ENCODE measurements at places on chromosomes 7 and 10.

GRCh38 chr10:119006451-119007210 is 22.9 kb upstream of the NANOS1 start:
- DNase-seq = peak; percentile 91

- DNase-seq = no peak
These were observed 3.8 kb upstream of the ADAMTS14 start for GRCh38 chr10:70668454-70668970.

GRCh38 chr7:97008275-97008917 is 3.0 kb downstream of the DLX6 start:
- DNase-seq = no peak

- peak; percentile 84 for DNase-seq
These were observed 1.8 kb downstream of the HNRNPF start for GRCh38 chr10:43407148-43407575.

- DNase-seq = no peak
These were observed 263.6 kb upstream of the LRGUK start for GRCh38 chr7:133863362-133864061.

DNA sequence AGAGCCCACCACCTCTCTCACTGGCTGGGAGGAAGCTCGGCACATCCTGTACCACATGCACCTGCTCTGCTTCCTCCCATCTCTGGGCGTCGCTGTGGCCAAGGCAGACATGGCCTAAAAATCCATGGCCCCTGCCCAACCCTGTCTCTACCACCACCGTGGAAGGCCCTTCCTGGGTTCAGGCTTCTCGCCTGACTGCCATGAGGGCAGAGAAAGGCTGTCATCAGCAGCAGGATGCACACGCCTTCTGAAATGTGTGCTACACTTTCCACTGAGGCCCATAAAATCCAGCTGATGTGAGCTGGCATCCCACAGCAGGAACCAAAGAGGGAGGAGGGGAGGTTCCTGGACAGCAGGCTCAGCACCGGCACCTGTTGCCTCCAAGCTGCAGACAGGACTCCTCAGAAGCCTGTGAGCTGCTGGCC is 93.4 kb downstream of the PTPRN2 start:
- no peak for DNase-seq

- DNase-seq = no peak
These were observed 5.2 kb upstream of the POT1 start for GRCh38 chr7:124934841-124935240.

DNA sequence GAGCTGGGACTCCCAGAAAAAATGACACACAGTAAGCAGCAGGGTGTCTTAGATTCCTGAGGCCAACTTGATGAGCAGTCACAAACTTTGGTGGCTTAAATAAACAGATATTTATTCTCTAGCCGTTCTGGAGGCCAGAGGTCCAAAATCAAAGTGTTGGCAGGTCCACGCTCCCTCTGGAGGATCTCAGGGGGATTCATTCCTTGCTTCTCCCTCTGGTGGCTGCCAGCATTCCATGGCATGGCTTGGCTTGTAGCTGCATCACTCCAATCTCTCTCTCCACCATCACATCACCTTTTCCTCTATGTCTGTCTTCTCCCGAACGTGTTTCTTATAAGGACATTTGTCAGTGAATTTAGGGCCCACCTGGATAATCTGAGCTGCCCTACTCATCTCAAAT is 98.4 kb downstream of the OSBPL3 start:
- DNase-seq = no peak

DNA sequence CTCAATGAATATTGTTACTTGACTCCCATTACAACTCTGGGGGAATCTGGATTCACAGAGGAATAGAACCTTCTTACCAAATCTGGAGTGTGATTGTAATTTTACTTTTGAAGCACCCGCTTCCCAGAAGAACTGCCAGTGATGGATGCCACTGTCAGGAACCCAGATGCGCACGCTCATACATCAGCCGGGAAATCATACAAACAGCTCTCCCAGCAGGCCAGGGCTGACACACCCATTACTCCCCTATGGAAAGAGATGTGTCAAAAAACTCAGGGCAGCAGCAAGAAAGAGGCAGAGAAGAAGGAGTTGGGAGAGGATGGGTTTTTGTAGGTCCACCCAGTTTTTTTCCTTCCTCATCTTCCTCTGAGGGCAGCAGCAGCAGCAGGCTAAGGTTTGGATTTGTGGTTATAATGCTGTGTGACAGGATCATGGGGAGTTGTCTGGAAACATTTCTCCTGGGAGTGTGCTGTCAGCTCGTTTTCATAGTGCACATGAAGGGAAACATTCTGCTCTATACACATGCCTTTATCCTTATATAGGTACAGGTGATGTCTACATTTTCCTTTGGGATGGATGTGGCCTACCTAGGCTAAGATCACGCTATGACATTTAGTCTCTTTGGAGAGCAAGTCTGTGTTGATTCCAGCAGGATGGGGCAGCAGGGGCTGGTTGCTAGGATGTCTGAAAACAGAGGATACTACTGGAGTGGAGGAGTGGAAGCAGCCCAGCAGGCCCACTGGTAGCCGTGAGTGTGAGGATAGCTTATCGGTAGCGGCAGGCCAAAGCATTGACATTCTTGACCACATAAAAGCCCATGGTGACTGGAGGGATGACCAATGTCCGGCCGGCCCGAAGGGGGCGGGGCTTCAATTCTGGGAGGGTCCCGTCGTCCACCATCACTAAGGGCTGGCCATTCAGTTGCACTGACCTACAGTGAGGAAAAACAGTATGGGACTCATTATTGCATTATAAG is 12.4 kb upstream of the HPS1 start:
- no peak for DNase-seq

GRCh38 chr7:74029991-74030415 is 2.0 kb downstream of the ELN start:
- DNase-seq = no peak

- DNase-seq = no peak
These were observed 657.2 kb downstream of the INHBA start for GRCh38 chr7:41045556-41046123.

DNA sequence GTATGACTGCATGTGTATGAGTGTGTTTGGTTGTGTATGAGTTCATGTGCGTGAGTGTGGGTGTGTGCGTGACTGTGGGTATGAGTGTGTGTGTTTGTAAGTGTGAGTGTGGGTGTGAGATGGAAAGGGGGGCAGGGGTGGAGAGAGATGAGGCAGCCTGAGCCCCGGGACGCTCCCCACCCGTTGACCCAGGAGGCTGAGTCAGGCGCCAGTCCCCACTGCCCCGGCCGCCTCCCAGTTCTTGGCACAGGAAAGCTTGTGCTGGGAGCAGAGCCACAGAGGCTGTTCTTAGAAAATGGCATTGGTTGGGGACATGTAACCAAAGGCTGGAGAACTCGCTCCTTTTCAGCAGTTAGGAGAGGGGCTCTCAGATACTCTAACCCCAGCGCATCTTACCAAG is 27.8 kb upstream of the NUB1 start:
- DNase-seq = peak; percentile 77

- DNase-seq = no peak
These were observed 29.5 kb downstream of the PLXDC2 start for GRCh38 chr10:19845503-19846368.

All from GM03348 (cell line).